ENCODE measurements at places on chromosomes 4 and X.

DNA sequence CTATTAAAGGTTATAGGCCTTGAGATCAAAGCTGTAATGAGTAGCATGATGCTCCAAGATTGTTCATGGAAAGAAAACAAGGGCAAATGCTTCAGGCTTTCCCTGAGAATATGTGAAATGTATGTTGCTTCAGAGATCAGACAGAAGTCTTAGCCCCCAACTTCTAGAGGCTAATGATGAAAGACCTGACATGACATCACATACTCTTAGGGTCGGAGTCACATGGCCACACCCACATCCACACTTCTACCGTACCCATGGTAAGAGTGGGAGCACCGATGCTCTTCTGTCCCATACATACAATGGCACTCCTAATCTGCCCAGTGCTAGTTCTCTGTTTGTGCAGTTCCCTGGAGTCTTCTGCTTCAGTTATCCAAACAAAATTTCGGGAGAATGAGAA is 111.9 kb upstream of the ACSL4 start:
- DNase-seq: no peak

GRCh38 chr4:161097821-161098220 is 1066.0 kb downstream of the FSTL5 start:
- DNase-seq: no peak

DNA sequence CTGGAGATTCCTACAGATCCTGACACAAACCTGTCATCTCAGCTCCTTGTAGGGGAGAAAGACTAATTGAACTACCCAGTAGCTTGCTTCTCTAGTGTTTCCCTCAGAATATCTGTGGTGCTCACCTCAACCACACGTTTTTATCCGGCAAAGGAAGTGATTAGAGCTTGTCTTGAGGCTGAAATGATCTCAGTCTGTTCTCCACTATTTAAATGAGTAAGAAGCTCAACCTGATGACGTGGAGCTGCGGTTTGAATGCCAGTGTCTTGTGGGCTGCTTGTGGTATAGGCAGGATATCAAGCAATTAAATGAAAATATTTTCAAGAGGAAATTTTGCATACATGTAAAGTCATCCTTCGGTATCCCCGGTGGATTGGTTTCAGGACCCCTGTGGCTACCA is 270.2 kb downstream of the TLL1 start:
- no peak for DNase-seq

DNA sequence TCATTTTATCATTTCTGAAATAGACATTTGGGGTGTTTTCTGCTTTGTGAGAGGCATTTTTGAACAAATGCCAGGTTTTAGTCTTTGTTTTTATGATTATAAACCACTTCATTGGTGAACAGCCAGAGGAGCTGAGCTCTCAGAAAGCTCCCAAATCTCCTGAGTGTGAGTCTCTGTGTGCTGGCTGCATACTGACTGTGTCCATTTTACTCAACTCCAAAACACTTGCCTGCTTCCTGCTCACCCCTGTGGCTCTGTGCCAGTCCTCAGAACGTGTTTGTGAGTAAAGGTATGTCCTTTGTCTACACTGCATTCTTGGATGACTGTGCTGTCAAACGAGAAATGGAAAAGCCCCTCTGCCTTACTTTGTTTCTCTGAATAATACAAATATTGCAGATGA is 5.4 kb upstream of the LRAT start:
- no peak for DNase-seq

DNA sequence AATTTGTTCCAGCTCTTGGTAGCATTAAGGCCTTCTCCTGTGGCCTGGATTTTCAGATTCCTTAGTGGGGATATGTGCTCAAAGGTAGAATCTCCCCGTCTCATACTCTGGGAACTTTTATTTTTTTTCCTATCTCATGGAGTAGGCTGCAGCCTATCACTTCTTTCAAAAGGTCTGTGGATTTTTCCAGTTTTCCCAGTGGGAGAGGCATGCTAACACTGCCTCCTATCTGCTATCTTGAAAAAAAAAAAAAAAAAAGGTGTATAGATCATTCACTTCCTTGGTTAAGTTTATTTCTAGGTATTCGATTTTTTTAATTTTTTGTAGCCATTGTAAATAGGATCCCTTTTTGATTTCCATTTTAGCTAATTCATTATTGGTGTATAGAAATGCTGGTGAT is 67.1 kb downstream of the IL15 start:
- DNase-seq: no peak

GRCh38 chr4:33714971-33715370 is 2529.3 kb downstream of the ARAP2 start:
- DNase-seq: no peak

- DNase-seq: no peak
These were observed 894 bp upstream of the SH3RF1 start for GRCh38 chr4:169271692-169272007.

DNA sequence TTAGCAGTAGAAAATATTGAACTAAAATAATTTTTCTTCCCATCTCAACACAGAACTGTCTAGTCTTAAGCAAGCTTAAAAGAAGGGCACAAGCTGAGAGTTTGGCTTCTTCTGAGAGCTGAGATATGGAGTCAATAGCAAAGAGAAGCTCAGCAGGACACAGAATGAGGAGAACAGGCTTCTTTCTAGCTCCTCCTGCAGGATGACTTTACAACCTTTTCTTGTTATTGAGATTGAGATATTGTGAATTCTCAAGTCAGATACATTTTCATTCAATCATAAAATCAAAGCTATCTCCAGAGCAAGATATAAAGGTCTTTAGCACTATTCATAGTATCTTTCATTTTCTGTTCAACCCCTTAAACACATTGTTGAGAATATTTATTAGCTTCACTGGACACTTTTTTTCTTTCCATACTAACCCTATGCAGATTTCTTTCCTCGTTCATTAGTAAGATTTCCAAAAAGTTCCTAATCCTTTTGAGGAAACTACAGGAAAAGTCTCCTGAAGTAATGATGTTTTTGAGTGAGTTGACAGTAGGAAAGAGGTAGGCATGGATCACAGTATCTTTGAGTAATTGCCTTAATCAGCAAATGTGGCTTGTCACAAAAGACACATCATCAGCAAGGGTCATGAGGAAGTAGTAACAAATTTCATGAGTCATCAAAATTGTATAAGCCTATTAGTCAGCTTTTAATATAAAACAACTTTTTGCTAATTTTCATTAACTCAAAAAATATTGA is 17.8 kb upstream of the CXCL3 start:
- peak; percentile 83 for DNase-seq

DNA sequence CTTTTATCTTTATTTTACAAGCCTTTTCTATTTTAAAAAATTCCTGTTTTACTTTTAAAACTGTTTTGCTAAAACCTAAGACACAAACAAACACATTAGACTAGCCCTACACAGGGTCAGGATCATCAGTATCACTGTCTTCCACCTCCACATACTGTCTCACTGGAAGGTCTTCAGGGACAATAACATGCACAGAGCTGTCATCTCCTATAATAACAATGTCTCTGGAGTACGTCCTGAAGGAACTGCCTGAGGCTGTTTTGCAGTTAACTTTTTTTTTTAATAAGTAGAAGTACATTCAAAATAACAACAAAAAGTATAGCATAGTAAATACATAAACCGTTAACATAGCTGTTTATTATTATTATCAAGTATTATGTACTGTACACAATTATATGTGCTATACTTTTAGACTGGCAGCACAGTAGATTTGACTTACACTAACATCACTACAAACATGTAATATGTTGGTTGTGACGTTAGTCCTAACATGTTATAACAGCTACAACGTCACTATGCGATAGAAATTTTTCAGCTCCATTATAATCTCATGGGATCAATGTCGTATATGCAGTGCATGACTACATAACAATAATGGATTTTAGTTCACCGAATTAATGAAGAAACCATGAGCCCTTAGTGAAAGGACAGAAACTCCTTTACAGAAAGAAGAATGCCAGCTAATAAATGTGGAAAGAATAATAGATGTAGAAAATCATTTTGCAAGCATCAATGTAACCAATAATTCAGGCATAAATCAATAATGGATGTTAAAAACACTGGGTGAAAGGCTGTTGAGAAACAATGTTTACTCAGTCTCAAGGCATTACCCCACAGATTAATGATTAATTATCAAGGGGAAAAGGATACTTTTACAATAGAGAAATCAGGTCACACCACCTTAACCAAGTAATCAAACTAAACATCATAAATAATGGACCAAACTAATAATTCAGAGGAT is 49.2 kb downstream of the FBXW7 start:
- no peak for DNase-seq

GRCh38 chr4:173093361-173093760 is 75.2 kb upstream of the GALNT7 start:
- DNase-seq: no peak

DNA sequence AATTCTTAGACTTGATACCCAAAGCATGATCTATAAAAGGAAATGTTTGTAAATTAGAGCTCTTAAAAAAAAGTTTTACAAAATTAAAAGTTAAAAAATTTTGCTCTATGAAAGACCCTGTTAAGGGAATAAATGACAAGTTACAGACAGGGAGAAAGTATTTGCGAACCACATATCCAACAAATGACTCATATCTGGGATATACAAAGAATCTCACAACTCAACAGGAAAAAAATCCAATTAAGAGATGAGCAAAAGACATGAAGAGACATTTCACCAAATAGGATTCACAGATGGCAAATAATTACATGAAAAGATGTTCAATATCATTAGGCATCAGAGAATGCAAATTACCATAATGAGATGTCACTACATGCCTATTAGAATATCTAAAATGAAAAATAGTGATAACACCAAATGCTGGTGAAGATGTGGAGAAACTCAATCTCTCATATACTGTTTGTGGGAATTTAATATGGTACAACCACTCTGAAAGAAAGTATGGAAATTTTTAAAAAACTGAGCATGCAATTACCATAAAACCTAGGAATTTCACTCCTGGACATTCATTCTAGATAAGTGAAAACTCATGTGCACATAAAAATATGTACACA is 100.8 kb upstream of the EOLA2 start:
- no peak for DNase-seq

Measured in LoVo (cell line).